NB4 (cell line): ENCODE measurements at places on chromosomes 13 and 19.

GRCh38 chr13:101892296-101892695, 439.8 kb downstream of the ITGBL1 start:
- DNase-seq: no peak

DNA sequence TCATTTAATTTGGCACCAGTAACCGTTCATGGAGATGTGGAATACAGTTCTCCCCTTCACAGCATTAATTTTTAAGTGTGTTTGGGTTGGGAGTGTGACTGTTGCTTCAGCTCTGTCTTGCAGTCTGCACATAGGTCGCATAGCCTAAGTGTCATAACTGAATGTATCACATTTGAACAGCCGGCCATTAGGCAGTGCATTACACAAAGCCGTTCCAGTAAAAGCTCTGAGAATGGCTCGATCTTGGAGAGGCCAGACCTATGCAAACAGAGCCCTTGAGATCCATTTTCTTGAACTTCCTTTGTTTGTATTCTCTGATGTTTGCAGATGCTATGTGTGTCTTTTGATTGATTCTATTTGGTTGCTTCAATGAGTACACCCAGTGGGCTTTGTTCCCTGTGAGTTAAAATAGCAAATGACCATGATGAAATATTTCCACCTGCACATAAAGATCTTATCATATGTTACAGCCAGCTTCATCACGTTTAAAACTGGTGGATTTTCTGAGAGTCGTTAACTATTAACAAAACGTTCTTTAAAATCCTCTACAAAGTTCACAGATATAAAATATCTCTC, 1104.9 kb upstream of the SLC10A2 start:
- no peak for DNase-seq

DNA sequence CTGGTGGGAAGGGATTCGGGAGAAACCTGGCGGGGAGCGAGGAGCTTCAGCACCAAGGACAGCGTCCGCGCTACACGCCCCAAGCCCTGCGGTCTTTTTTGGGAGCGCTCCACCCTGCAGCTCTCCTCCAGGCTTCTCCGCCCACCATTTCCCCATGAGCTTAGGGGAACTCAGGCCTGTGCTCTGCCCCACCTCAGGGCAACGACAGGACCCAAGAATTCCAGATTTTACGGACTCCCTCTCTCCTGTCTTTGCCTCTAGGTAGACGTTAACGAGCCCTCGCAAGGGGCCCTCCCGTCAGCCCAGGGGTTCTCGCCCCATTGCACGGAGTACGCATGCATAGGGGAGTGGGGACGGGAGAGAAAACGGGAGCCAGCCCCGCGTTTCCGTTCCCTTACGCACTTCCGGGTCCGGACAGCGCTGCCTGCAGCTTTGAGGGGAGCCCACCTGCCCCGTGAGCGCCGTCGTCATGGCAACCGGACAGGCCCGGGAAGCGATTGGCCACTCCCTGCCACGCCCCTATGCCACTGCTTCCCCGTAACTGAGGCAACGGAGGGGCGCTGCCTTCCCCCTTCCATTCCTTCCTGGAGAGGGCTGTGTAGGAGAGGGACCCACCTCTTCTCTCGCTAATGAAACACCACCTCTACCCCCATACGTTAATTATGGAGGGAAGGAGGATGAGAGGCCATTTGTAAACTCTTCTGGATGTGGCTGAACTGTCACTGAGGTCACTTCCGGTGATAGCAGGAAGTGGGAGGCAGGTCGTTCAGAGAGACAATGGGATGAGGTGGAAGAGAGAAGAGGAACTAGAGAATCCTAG, 20.8 kb downstream of the NOVA2 start:
- DNase-seq: peak; percentile 83

- no peak for DNase-seq
Observed at GRCh38 chr13:93751117-93751516, 524.5 kb downstream of the GPC6 start.

DNA sequence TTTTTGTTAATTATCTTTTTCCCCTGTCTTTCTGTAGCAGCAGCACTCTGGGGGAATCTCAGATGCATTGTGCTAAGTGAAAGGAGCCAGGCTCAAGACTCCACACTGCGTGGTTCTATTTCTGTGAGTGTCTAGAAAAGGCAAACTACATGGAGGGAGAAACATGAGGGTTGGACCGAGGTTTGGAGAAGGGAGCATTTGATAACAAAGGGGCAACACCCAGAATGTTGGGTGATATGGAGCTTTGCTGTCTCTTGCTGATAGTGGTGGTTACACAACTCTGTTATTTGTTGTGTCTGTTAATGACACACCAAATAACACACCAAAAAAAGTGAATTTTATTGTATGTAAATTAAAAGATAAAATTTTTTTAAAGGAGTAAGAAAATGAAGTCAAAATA, 107.8 kb downstream of the COL4A2 start:
- DNase-seq: no peak

GRCh38 chr13:59674616-59675015, 489.1 kb downstream of the DIAPH3 start:
- DNase-seq: no peak

GRCh38 chr19:33488826-33489225, 32.8 kb downstream of the PEPD start:
- DNase-seq: no peak

DNA sequence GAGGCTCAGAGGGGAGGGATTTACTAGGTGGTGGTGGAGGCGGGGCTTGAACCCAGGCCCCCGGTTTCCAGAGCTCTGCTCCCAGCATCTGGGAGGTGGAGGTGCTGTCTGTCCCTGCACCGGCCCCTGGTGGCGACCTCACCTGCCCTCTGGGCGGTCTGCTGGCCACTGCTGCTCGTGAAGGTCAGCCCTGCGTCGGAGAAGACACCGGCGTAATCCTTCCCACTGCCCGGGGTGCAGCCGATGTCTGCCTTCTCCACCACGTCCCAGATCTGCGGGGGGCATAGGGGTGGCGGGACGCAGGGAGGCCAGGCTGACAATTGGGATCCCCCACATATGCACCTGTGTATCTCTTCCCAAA, 12.8 kb downstream of the C3 start:
- no peak for DNase-seq

DNA sequence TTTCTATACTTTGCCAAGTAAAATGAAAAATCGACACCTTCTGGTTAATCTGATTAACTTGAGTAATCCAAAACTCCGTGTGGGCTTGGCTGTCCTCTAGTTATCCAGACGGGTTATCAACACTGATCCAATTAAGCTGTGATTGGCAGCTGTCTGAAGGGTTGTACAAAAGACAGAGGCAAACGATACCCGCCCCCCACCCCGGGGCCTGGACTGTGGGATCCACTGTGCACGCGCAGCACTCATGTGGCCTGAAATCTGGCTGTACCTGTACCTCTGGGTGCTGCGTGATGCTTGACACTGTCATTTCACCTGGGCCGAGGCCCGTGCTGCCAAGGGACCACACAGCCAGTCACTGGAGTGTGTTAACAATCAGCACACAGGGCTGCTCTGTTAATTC, 53.5 kb downstream of the COL4A2 start:
- no peak for DNase-seq

DNA sequence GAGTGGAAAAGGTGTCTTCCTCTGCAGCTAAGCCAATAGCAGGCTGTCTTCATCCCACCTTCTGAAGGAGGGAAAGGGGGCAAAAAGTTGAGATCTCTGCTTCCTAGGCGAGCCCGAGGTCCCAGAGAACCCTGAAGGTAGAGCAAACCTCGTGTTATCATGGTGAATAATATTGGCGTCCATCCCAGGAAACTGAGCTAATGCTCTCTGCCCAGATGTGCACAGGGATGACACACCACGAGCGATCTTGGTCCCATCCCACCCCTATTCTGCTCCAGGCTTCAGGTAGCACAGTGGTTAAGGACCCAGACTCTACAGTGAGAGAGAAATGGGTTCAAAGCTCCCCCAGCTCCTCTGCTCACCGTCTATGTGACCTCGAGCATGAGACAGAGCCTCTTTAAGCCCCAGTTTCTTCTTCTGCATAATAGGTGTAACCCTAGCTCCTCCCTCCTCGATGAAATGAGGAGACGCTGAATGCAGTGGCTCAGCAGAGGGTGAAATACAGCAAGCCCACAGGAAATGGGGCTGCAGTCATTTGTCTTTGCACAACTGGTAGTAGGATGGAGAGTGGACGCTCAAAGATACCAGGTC, 9.9 kb upstream of the CEACAM20 start:
- DNase-seq: no peak

- no peak for DNase-seq
Observed at GRCh38 chr19:49894879-49895565, 1.7 kb downstream of the IL4I1 start.

GRCh38 chr19:13190781-13191540, 40.8 kb downstream of the IER2 start:
- no peak for DNase-seq

- DNase-seq: no peak
Observed at GRCh38 chr19:12229990-12230389, 64.7 kb downstream of the ZNF44 start.

GRCh38 chr13:43725460-43725859, 61.3 kb downstream of the ENOX1 start:
- no peak for DNase-seq

DNA sequence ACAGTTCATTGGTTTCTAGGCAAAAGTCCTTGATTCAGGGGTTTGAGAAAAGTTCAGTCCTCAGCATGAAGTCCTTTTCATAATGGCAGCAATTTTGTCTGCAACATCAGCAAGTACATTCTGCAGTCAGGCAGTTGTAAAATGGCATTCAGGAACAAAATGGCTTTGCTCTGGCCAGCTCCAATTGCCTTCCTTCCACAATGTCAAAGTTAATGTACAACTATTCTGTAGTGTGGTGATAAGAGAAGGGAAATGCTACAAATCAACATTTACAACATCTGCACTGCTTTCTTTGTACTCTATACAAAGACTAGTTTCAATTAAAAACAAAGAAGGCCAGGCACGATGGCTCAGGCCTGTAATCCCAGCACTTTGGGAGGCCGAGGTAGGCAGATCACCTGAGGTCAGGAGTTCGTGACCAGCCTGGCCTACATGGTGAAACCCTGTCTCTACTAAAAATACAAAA, 1.8 kb upstream of the NEK3 start:
- DNase-seq: no peak

- DNase-seq: no peak
Observed at GRCh38 chr13:80740071-80740470, 399.1 kb upstream of the SPRY2 start.

GRCh38 chr13:39892721-39893685, 237.5 kb downstream of the COG6 start:
- no peak for DNase-seq

GRCh38 chr13:27551562-27551961, 68.8 kb downstream of the LNX2 start:
- no peak for DNase-seq

DNA sequence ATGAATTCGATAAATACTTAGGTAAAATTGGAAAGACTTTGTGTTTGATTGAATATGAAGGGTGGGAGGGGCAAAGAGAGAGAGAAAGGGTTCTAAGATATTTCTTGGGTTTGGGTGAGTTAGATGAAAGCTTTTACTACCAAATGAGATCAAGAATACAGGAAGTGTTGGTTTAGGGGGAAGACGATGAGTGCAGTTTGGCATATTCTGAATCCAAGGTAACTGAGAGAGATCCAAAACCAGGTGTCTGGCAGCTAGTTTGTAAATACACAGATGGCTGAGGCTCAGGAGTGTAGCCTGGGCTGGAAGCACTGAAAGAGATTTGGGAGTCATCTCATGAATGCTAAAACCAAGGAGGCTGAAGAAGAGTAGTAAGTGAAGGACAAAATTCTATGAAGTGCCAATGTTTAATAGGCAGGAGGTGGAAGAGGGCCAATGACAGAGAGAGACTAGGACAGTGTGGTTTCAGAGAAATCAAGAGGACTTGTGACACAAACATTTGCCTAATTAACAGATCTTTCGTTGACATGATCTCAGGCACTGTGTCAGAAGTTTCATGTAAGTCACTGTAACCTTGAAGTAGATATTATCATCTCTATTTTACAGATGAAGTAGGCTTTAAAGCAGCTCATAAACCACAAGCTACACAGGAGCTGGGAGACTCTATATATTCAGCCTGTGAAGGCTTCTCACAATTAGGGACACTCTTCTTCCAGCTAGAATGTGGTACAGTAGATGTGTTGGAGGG, 70.2 kb upstream of the ZDHHC20 start:
- DNase-seq: no peak

DNA sequence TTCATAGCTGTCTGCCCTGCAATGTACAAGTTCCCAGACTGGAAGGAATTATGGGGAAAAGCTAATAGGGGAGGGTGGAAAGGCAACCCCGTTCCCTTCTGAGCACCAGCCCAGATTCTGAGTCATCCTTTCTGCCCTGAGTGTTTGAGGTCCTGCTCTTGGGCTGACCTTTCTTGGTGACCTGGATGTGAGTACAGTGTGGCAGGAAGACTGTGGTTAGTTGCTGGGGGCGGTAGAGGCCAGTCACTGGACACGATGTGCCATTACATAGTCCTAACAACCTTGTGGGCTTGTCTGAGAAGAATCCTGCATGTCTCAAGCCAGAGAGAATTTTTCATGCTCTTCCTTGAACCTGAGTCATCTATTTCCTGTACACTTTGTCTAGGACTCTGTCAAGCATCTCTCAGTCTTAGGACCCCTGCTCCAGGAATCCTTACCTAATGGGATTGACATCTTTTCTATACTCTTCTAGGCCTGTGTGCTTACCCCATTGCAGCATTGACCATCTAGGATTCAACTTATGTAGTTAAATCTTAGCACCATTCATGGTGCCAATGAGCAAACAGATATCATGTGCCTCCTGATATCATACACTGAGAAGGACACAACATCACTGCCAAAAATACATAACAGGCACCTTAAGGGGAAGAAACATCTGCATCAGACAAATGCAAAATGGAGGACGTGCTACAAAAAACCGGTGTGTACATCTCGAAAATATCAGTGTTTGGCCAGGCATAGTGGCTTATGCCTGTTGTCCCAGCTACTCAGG, 8.1 kb upstream of the ANGPTL4 start:
- peak; percentile 83 for DNase-seq

- DNase-seq: peak; percentile 73
Observed at GRCh38 chr19:51514866-51515481, 13.4 kb upstream of the SIGLEC12 start.

DNA sequence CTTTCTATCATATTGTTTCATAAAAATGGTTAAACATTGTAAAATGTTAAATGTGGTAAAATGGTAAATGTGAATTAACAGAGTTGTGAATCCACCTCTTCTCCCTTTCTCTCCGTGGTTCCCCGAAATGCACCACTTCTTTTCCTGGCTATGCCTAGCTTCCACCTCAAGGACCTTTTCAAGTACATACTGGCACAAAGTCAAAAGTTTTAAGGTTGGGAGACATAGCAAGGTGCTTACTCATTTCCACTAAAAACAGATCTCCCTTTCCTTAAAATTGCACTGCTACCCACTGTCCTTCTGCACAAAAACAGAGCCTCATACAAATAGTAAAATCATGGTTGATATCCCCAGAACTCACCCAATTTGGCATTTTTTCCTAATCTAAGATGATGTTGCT, 558.2 kb downstream of the SLITRK6 start:
- DNase-seq: no peak

- peak; percentile 48 for DNase-seq
Observed at GRCh38 chr13:99425485-99426341, 75.6 kb upstream of the TM9SF2 start.

GRCh38 chr19:54434112-54434872, 14.7 kb upstream of the LENG8 start:
- no peak for DNase-seq

GRCh38 chr19:12194827-12195731, 32.2 kb downstream of the ZNF136 start:
- no peak for DNase-seq
